Iris pigment epithelial cell (primary cell): ENCODE measurements at places on chromosomes 12 and 14.
A peak's percentile ranks its signal among the peaks of the same experiment; 100 is the strongest.

DNA sequence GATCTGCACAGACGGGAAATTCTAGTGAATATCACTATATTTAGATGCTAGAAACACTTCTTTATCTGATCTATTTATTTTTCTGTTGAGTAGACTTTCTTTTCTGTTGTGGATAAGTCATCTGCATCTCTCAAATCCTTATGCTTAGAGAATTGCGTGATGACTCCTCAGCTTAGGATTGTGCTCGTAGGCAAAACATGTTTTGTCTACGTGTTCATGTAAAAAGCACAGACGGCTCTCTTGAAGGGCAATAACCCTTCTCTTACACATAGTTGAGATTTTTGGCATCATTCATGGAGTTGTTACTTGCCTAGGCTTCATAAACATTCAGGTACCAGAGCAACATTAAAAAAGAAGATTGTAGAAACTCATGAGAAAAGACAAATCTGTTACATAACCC is 18.6 kb downstream of the PPFIBP1 start:
- peak; percentile 99 for DNase-seq

DNA sequence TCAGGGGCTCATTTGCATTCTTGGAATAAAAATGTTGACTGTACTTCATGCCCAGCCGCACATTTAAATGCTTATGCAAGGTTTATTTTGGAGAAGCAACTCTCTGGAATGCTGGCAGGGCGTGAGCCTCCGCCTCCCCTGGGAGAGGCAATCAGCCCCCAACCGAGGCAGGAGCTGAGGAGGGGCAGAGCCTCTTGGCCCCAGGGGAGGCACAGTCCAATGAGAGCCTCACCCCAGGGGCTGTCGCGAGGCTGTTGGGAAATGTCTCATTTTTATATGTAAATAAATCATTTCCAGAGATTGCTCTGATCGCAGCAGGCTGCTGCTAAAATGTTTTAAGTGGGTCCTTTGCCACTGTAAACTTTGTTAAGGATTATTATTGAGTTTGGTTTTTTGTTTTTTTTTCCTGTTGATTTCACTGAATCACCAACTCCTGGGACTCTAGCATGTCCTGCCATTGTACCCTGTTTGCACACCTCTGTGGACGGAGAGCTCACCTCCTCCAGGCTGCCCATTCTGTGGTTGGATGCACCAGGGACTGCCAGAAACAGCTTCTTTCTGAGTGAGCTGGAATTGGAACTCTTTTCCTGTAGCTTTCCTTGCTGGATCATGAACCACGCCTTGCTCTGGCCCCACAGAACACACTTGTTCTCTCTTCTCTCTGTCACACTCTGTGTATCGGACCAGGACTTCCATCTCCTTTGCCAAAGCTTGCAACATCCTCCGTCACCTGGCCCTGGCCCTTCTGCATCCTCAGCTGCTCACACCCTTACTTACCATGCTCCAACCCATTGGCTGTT is 46.9 kb upstream of the FAM181A start:
- no peak for DNase-seq

DNA sequence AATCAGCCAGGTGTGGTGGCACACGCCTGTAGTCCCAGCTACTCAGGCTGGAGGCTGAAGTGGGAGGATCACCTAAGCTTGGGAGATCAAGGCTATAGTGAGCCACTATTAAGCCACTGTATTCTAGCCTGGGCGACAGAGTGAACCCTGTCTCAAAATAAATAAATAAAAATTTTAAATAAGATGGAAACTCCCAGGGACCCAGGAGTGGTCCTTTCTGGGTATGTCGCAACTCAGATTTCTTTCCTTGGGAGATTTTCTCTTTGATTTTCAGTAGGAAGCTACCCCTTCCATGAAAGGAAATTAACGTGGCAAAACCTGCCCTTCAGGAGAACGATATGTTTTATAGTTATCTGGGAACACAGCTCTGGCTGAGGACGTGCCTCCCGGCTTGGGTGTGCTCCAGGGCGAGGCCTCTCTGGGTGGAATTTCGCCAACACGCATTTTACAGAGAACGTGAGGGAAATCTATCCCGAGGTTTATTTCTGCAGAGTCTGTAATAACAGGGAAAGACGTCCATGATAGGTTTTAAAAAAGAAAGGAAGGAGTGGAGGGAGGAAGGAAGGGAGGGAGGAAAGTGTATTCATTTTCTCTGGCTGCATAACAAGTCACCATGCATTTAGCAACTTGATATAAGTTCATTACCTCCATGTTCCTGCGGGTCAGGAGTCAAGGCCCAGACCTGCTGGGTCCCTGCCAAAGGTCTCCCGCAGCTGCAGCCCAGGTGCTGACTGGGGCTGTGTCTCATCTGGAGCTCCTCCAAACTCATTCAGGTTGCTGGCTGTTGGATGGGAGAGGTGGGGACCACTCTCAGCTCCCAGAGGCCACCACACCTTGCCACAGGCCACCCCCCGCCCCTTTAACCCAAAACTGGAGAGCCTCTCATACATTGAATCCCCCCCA is 80.6 kb upstream of the GSC start:
- DNase-seq, result no peak

- DNase-seq, result peak; percentile 56
These were observed 338.9 kb downstream of the AEBP2 start for GRCh38 chr12:19778172-19778571.

GRCh38 chr12:93015871-93016751 is 87.0 kb upstream of the EEA1 start:
- DNase-seq, result peak; percentile 32

- peak; percentile 65 for DNase-seq
These were observed 67.4 kb downstream of the ACTN1 start for GRCh38 chr14:68911594-68912227.

GRCh38 chr12:92987846-92988621 is 58.9 kb upstream of the EEA1 start:
- DNase-seq, result no peak

- no peak for DNase-seq
These were observed 31.7 kb upstream of the HELB start for GRCh38 chr12:66270613-66271012.

GRCh38 chr12:52201451-52201839 is 9.6 kb upstream of the KRT80 start:
- no peak for DNase-seq

GRCh38 chr12:47377414-47378221 is 297.9 kb upstream of the AMIGO2 start:
- peak; percentile 99 for DNase-seq

DNA sequence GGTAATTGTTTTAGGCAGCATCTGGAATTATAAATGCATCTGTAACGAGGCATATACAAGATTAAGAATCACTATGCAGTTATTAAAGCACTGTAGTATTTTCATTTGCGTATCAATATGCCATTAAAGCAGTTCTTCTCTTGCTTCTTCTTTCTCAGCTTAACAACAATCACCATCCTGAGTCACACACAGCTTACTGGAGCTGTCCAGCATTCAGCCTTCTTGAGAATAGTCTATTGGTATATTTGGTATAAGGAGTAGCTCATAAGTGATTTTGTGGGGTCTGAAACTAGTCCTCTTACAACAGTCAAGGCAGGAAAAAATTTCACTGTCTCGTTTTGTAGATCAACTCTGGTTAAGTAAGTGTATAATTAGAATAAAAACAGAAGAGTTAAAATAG is 523.0 kb upstream of the FOXG1 start:
- peak; percentile 40 for DNase-seq

DNA sequence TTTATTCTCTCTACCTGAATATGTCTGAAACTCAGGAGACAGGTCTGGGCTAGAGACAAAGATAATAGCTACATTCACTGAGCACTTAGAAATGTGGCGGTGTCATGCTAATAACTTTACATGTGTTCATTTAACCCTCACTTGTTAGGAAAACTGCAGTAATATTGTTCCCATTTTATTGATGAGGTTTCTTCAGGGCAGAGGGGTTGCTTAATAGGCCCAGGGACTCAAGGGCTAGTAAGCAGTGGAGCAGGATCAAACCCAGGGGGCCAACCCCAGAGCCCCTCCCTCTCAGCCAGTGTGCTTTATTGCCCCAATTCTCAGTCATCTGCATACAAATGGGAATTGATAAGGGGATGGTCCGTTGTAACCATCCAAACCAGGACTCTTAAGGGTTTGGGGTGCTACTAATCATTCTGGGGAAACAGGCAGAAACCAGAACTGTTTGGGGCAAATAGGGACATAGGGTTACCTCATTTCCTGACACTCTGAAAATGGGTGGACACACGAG is 142.8 kb upstream of the AMIGO2 start:
- DNase-seq, result no peak

- no peak for DNase-seq
These were observed 174.9 kb downstream of the BCAT1 start for GRCh38 chr12:24773996-24774395.

DNA sequence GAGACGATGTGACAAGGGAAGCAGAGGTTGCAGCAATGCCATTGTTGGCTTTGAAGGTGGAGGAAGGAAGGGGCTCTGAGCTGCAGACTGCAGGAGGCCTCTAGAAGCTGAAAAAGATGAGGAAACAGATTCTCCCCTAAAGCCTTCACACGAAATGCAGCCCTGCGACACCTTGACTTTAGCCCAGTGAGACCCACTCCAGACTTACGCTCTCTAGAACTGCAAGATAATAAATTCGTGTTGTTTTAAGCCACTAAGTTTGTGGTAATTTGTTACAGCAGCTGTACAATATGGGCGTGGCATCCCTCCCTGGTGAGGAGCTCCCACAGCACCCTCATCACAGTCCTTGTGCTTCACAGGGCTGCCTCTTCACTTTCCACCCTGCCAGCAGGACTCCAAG is 53.2 kb downstream of the GOLGA5 start:
- no peak for DNase-seq

- no peak for DNase-seq
These were observed 32.4 kb upstream of the CHPT1 start for GRCh38 chr12:101664992-101665391.

DNA sequence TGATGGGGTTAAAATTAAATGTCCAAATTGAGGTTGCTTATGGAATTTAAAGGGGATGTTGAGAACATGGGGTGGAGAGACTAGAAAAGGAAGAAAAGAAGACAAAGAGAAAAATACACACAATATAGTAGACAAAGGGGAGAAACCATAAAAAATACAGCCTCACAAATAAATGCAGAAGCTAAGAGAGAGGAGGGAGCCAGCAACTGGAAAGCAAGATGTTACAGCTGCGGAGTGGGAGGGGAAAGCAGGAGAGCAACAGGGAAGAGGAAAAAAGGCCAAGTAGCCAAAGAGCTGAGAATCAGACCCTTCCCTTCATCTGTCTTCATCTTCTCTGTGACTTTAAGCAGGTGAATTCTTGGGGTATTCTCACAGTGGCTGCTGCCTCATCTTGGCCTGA is 39.7 kb upstream of the SMUG1 start:
- no peak for DNase-seq

- no peak for DNase-seq
These were observed 288.3 kb upstream of the AMIGO2 start for GRCh38 chr12:47367912-47368537.

- DNase-seq, result no peak
These were observed 13.2 kb downstream of the CLBA1 start for GRCh38 chr14:104998801-104999200.

DNA sequence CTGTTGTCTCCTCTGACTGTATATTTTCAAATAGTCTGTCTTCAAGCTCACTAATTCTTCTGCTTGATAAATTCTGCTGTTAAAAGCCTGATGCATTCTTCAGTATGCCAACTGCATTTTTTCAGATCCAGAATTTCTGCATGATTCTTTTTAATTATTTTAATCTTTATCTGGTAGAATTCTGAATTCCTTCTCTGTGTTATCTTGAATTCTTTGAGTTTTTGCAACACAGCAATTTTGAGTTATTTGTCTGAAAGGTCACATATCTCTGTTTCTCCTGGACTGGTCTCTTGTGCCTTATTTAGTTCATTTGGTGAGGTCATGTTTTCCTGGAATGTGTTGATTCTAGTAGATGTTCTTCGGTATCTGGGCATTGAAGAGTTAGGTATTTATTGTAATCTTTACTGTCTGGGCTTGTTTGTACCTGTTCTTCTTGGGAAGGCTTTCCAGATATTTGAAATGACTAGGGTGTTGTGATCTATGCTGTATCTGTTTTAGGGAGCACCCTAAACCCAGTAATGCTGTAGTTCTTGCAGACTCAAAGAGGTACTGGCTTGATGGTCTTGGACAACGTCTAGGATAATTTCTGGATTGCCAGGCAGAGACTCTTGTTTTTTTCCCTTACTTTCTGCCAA is 193.8 kb upstream of the NPAS3 start:
- DNase-seq, result no peak

GRCh38 chr12:70638639-70639360 is 1.6 kb upstream of the PTPRB start:
- DNase-seq, result no peak

DNA sequence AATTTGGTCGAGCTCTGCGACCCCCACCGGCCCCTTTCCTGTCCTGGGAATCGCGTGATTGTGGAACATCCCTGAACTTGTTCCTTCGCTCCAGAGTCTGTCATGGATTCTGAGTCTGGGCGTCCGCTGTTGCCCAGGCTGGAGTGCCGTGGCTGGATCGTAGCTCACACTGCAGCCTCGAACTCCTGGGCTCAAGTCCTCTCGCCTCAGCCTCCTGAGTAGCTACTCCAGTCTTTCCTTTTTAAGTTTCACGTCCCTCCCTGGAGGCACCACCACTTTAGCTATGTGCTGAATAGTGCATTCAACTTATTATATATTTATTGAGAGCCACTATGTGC is 698 bp downstream of the ACOT6 start:
- no peak for DNase-seq

DNA sequence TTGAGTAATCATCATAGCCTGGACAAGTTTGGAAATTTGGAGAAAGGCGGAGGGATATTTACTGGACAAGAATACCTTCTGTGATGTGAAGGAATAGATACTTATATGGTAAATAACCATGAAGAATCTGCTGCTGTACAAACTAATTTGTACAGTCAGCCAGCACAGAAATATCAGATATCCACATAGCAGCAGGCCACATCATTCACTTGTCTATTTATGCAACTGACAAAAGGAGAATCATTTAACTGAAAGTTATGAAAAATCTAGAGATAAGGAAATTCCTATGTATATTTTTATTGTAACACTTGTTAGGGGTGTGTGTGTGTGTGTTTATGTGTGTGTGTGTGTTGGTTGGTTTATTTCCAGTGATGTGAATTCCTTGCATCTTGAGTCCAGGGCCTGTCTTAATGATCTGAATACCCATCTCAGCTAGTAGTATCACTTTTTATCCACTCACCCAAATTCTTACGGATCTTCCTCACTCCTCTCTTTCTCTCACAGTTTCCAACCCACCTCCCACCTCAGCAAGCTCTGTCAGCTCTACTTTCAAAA is 10.5 kb upstream of the LRIG3 start:
- peak; percentile 63 for DNase-seq

- DNase-seq, result no peak
These were observed 6.2 kb downstream of the SERPINA1 start for GRCh38 chr14:94382099-94382715.

- peak; percentile 78 for DNase-seq
These were observed 80.6 kb downstream of the APAF1 start for GRCh38 chr12:98725476-98726247.

GRCh38 chr12:16225692-16226091 is 51.8 kb downstream of the SLC15A5 start:
- no peak for DNase-seq

- peak; percentile 95 for DNase-seq
These were observed 8.7 kb upstream of the GPR19 start for GRCh38 chr12:12704593-12705230.

DNA sequence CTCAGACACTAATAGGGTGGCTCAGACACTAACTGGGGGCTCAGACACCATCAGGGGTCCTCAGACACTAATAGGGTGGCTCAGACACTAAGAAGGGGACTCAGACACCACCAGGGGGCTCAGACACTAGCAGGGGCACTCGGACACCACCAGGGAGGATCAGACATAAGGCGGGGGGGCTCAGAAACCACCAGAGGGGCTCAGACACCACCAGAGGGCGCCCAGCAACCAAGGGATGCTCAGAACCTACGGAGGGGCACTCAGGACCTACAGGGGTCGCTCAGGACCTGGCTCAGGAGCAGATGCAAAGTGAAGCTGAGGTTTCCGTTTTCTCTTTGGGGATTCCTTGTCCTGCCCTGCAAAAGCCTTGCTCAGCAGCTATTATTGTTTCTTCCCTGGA is 448.5 kb downstream of the TMEM121 start:
- no peak for DNase-seq
